Mammary epithelial cell (primary cell): ENCODE measurements at places on chromosomes 11 and 22.
A peak's percentile ranks its signal among the peaks of the same experiment; 100 is the strongest.

- no peak for DNase-seq
Observed at GRCh38 chr22:36491155-36491554, 9.7 kb upstream of the TXN2 start.

DNA sequence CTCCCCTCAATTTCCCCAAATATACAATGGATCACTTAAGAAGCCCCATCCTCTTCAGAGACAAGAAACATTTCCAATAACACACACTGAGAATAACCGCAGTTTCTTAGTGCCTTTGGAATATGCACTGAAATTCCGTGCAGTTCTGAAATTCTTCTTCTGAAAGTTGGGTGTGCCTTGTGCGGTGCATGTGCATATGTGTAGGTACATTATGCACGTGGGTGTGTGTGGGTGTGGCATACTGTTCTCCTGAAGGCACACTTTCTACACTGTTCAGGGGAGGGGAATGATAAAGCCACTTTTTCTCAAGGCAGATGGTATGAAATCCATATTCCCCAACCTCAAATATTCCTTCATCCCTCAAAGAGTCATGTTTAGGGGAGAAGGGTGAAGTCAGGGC is 1.7 kb downstream of the EXPH5 start:
- DNase-seq = no peak

DNA sequence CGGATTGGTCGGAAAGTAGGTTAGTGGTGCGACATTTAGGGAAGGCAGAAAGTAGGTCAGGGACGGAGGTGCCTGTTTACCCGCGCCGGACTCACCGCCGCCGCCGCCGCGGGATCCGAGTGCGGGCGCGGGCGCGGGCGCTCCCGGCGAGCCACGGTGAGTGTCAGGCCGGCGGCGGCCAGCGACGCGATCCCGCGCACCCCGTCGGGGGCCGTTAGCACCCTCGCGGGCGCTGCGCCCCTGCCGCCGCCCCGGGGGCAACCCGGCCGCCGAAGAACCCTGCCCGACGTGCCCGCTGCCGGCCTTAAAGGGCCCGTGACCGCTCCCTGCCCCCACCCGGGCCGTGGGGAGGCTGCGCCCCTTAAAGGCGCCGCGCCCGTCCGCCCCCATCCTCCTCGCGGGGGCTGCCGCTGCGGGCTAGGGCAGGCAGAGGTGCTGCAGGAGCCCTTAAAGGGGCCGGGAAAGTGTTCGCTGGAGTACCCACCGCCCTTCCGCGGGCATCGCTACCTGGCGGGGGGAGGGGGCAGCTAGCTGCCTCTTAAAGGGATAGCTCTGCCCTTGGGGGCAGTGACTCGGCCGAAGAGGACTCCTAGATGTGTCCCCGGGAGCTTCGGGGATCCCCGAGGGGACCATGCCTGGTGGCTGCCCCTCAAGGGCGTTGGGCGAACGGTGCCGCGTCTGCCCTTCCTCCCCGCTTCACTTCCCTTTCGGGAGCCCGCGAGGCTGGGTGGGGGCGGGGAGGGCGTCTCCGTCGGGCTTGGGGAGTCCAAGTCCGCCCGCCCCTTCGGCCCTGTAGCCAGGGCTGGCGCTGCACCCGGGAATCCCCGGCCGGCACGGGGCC is at the start of gene BMAL1:
Gene BMAL1 (plus strand): TSS at position 23 of the 841 bp plus-strand sequence. CDS start 76,519 bp downstream, outside the sequence.
- DNase-seq = no peak

GRCh38 chr11:68275721-68276507 is 4.1 kb upstream of the C11orf24 start:
- DNase-seq = peak; percentile 87

- no peak for DNase-seq
Observed at GRCh38 chr22:48254311-48254873, 1491.9 kb downstream of the TBC1D22A start.

DNA sequence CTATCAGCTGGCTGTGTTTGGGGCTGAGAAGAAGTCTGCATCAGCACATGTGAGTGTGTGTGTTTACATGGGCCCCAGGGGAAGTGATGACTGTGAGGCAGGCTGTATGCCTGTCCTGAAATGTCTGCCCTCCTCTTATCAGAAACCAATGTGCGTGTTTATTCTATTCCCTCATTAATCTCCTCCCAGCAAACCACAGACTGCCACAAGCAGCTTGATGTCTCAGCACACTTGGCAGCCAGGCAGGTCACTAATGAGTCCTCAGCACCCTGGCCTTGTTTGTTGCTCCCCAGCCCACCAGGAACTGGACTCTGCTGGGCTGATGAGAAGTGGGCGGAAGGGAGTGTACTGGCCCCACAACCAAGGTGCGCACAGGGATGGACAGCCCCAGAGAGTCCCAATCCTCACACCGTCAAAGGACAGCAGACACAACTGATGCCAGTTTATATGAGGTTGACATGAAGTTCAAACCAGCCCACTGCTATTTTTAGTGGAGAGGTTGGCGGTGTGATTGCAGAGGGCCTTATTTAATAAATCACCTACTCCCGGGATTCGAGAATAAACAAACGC is 225.8 kb downstream of the ETS1 start:
- no peak for DNase-seq

DNA sequence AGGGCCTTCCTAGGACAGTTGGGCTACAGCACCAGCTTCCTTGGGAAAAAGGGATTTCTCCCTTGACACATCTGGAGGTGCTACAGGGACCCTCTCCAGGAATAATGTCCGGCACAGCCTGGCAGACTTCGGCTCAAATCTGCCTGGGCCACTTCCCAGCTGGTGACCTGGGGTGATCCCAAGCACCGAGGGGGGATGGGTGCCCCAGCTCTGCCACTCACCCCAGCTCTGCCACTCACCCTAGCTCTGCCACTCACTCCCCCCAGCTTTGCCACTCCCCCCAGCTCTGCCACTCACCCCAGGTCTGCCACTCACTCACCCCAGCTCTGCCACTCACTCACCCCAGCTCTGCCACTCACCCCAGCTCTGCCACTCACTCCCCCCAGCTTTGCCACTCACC is 9.9 kb downstream of the OSBPL5 start:
- DNase-seq = no peak

DNA sequence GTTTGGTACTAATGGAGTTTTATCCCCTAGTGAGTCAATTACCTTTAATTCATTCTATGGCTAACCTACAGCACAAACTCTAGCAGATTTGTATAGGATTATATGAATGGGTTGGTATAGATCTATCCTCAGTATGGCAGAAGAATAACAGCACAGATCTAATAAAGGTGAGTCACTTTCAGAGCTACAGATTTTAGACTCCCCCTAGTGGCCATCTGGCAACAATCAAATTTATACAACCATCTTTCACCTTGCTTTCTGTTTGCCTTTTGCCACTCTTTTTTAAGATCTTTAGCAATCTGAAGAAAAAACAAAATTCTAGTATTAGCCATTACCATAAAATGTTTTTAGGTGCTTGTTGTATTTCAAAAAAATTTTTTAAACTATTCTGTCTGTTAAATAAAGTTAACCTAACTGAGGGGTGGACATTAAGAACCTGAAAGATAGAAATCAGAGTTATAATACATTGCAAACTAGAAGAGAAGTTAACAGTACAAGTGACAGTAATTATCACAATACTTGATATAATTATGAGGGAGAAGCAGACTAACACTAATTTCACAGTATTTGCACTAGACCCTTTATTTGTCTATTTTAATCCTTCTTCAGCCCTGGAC is 25.8 kb downstream of the DDIAS start:
- peak; percentile 45 for DNase-seq

DNA sequence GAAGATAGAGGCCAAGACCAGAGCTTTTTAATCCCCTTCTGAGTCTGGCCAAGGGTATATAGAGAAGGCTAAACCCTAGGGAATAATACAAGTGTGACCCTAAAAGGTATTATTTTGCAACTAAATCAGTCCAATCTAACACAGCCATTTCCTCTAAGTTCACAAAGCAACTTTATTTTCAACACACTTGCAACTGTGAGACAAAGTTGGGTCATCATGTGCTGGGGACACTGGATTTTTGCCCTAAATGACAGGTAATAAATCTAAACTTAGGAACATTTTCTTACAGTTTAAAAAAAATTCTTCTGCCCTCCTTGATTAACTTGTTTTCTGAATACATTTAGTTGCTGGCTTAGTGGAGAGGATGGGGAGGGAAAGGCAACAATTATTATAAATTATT is 78.3 kb downstream of the DDIAS start:
- DNase-seq = no peak

DNA sequence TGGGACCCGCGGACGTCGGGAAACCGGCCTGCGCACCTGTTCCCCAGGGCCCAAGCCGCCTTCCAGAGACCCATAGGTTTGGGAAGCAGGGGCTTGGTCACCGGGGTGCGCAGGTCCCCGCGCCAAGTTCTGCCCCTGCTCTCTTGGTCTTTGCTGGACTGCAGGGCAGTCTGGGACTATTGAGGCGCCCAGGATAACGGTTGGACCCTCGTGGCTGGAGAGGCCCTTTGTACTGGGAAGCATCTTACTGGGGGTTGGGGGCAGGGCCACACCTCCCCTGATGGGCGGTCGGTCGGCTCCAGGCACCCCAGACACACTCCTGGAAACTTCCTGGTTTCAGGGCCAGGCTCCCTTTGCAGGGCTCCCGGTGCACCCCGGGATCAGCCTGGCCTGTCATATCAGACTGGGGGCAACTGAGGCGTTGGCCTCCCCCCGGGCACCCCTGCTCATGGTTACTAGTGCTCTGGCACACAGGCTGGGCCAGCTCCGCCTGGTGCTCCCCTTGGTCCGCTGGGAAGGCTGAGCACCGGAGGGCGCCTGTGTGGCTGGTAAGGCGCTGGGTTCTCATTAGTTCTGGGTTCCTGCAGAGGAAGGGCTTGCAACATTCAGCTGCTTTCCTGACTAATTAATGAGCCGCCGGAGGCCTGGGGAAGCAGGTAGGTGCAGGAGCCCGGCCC is 1250.5 kb downstream of the BRD1 start:
- DNase-seq = no peak

DNA sequence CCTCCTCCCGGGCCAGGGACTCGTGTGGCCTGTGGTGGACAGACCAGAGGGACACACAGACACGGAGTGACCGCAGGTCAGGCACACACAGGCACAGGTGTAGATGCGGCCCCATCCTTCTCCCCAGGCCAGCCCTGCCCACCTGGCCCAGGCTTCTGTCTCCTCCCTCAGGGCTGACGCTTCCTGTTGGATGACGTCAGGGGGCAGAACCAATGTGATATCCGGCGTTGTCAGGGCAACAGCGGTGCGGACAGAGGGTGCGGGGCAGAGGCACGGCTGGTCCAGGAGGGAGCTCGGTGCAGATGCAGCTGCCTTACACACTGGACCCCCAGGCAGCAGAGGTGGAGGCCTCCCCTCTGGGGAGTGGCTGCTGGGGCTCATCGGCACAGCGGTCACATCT is 2.9 kb upstream of the TUBGCP6 start:
- DNase-seq = no peak

- no peak for DNase-seq
Observed at GRCh38 chr22:45879552-45879949, 97.4 kb downstream of the WNT7B start.

GRCh38 chr11:22798901-22799300 is 30.7 kb downstream of the SVIP start:
- DNase-seq = no peak

DNA sequence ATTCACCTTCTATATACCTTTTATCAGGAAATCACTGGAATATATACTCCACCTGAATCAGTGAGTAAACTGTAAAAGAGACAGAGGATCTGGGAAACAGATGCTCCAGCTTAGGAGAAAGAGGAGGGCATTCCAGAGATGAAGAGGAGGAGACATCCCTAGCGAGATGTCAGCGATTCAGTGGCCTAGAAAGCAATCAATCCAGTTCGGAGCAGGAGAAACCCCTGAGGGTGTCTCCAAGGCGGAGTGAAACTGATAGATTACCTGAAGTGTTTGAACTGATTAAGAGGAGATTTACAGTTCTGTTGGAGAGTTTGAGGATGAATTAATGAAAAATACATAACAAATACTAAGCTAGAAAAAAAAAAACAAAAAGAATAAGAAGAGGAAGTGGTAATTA is 24.5 kb upstream of the TNRC6B start:
- no peak for DNase-seq

GRCh38 chr22:41799486-41800347 is 762 bp upstream of the CCDC134 start:
- DNase-seq = no peak

DNA sequence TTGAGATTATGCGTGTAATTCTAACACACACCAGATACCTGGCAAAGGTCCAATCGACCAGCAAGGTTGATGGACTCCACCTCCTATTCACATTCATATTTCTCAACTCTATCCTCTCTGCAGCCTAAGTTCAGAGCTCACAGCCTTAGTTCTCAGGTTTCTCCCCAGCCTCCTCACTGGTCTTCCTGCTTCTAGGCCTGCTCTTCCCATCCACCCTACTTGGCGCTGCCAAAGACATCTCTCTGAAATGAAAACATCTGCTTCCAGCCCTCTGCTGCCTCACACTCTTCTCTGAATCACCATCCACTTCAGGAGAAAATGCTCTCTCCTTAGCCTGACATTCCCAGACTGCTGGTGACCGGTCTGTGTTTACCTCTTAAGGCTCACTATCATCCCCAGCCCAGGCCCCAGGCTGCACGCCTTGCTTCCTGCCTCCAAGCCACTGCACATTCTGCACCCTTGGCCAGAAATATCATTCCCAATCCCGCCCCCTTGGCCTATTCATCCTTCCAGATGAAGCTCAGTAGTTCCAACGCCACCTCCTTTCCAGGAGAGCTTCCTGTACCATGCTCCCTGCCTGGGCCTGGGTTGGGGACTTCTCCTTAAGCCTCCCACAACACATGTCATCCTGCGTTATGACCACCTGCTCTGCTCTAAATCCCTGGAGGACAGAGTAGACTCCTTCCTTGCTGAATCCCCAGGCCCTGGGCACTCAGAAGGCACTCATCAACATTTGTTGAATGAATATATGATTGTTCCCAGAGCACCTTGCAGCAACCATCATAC is 3.5 kb downstream of the ARRB1 start:
- no peak for DNase-seq

- DNase-seq = no peak
Observed at GRCh38 chr22:43998679-43999264, 25.3 kb upstream of the PARVB start.

DNA sequence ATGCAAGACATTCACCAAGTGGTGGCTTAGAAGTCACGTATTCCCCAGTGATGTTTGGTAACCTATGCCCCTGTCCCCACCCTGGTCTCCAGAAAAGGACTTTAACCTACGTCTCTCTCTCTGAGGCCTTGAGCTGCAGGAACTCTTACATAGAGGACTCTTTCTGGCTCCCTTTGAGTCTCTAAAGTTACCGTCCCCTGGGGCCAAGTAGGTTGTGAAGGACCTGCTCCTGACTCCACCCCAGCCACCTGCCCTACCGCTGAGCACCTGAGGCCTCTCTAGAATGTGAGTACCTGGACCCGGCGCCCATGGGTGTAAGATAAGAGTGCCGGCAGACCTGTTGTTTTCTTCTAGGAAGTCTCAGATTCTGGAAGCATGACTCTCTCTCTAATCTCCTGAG is 95.4 kb downstream of the TIMP3 start:
- DNase-seq = no peak
